ENCODE measurements at places on chromosomes 16 and 17.

DNA sequence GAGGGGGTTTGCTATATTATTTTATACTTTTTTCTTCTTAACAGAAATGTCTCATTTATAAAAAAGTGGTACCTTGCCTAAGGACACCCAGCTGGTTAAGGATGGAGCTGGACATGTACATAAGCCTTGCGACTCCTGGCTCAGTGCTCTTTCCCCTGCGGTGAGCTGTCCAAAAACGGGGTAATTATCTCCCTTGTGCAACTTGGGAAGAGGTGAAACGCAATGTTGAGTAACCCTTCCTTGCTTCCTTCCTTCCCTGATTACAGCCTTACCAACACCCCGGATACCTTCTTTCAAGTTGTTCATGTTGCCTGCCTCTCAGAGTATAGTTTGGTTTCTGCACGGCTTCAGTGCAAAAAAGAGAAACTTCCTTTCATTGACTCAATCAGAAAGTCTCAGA is 94.1 kb upstream of the XYLT1 start:
- no peak for DNase-seq

GRCh38 chr16:84607061-84607460 is 10.8 kb downstream of the COTL1 start:
- DNase-seq = no peak

DNA sequence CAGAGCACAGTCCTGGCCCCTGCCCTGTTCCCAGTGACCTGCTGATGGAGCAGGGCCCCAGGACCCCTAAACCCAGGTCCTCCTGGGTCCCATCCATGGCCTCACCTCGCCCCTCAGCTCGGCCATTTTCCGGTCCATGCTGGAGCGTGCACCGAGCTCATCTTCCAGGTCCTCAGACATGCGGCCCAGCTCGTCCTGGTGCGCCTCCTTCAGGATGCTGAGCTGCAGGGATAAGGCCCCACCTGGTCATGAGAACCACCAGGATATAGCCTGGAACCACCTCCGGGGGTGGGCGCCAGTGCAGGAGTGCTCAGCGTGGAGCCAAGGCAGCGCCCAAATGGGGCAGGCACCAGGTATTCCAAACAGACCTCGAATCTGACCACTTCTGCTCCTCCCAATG is 17.9 kb downstream of the CCDC102A start:
- no peak for DNase-seq

GRCh38 chr16:66476328-66477027 is 49.4 kb downstream of the BEAN1 start:
- DNase-seq = no peak

DNA sequence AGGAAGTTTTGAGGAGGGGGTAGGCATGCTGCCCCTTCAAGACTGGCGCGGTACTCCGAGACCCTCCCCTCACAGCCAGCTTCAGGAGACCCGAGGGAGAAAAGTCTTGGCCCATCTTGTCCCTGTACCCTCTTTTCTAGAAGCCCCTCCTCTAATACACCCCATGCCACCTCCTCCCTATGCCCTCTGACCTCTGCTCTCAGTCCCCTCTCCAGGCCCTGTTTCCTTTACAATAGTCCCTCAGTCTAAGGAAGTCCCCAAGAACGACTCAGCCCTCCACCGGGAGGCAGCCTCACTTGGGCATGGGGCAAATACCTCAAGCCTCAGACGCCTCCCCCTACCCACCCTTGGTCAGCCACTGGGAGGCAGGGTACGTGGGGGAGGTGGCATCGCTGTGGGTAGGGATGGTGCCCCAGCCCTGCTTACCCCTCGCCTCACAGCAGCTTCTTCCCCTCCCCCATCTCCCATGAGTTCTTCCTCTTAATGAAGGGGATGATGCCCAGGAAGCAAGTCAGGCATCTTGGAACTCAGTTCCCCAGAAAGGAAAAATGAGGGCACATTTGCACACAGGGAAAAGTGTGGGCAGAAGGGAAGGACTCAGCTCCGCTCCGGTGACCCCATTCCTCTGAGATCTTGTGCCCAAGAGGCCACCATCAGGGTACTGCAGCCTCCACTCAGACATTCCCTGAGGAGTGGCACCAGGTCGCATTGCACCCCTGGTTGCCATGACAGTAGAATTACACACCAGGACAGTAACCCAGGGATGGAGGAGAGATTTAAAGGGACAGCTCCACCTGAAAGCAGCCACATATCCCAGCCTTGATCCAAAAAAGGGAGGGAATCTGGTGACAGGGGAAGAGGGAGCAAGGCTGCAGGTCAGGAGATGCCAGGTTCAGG is 6.2 kb downstream of the MPP2 start:
- DNase-seq = no peak

DNA sequence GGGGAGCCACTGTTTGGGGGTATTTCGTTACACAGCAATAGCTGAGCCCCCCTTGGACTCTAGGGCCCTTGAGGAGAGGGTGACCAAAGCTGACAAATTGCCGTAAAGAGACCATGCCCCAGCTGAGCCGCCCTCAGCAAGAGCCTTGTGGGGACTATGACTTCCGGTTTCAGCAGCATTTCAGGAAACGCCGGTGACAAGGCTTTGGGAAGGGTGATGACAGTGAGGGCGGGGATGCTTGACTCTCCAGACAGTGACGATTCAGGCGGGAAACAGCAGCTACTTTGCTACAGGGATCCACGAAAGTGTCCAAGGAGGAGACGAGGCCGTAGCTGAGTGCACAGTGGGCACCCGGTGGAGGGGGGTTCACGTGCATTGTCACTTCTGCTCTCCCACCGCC is 360.8 kb downstream of the C16orf95 start:
- no peak for DNase-seq

- peak; percentile 48 for DNase-seq
Measured at GRCh38 chr17:40309031-40309948, at the start of gene RARA. Gene RARA, plus strand, starts transcription at chr17:40309180. Its CDS starts 22,039 bp downstream, at chr17:40331219.

DNA sequence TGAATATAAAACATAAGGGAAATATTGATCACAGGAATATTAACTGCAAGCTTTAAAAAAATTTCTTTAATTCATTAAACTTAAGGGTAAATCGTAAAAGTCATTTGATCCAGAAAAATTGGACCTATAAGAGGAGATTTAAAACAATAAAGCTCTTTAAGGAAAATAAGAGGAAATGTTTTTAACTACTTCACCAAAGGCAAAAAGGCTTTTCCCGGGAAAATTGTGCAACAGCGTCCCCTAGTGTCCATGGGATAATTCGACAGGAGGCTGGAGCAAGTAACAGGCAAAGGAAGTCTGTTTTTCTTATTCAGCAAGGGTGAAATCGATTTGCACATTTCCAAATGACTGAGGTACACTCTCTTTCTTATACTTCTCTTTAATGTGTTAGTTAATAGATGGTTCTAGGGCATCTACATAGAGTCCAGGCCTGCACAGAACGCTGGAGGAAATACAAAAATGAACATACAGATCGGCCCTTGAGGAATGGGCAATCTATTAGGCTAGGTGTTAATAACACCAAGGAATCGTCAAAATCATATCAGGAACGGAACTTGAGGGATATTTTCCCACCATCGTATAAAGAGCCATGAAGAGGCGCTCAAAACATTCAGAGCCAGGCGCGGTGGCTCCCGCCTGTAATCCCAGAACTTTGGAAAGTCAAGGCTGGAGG is 61.4 kb downstream of the ZNF18 start:
- peak; percentile 54 for DNase-seq

- peak; percentile 62 for DNase-seq
Measured at GRCh38 chr16:85169333-85170065, 57.2 kb upstream of the CIBAR2 start.

DNA sequence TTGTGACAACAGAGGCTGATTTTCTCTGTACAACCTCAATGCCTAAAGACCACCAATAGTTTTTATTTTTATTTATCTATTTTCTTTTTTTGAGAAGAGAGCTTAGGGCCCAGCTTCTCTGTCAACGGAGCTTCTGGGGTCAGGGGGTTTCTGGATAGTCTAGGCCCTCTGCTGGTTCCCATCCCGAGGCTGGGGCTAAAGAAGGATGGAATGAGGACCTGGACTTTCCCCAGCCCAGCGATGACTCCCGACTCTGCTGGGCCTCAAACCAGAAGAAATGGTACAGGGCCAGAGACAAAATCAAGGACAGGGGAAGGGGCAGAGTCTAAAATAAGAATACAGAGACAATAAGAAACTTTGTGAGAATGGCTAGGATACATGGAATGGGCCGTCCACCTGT is 5.7 kb upstream of the TSPOAP1 start:
- no peak for DNase-seq

GRCh38 chr16:5865236-5865635 is 767.6 kb upstream of the EEF2KMT start:
- DNase-seq = peak; percentile 89
